SIG-M5 (cell line): ENCODE measurements at places on chromosomes 4 and X.

- no peak for DNase-seq
Measured at GRCh38 chr4:165006456-165006855, 25.3 kb upstream of the TRIM60 start.

DNA sequence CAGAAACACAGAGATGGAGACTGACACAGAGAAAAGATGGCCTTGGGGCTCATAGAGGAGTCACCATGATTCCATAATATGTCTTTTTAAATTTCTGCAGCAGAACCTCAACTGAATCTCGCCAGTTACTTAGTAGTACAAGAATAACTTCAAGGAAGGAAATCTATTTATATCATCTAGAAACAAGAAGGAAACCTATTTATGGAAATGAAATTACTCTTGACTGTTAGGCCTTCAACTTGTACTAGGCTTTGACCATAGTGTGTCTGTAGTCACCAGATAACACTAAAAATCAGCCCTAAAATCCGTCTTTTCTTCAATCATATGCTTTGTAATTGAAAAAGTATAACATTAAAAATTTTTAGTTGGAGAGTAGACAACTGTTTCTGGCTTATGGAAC lies 740.4 kb downstream of the TRIML1 start:
- DNase-seq = no peak

DNA sequence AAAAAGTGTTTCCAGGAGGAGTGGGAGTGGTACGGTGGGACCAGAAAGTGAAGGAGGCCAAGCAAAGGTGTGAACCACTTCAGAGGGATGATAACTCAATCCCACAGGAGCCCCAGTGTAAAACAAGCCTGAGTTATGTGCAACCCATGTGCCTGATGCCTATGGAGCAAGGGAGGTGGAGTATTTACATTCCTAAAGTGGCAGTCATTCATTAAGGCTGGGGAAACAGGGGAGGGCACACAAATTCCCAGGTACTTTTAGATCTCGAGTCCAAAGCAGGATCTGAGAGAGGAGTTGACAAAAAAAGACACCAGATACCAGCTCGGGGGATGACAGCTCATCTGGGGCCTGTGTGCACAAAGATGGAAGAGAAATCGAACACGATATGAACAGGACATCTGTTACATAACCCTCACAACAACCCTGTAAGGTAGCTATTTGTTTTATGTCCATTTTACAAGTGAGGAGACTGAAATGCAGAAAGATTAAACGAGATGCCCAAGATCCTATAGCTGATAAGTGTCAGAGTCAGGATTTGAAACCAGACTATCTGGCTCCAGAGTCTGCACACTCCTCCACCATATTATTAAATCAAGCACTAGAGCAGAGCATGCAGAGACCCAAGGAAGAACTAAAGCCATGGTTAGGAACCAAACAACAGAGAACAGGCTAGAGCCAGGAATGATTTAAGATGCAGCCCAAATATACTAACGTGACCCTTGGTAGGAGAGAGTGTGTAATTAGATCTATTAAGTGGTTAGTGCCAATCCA lies 91.9 kb upstream of the MAPK10 start:
- DNase-seq = no peak

DNA sequence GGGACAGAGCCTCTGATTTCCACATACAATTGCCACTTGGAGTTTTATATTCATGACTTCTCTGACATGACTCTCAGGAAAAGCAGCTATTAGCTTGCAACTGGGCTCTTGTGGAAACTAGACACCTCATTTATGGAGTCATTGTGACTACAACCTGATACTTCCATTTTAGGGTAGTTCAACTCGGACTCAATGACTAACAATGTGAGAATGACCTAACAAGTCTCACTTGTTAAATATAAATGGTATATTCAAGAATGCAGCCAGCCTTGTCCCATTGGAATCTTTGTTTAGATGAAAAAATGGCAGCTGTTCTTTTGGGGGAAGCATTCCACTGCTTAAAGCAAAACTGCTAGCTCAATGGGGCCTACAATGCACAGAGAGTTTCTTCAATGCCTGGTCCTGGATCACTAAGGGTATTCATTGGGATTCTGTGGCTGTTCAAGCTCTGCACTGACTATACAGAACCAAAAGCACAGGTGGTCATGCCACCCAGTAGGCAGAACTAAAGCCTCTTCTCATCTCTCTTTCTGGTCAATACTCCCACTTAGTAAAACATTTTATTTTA lies 36.5 kb upstream of the GLRA3 start:
- DNase-seq = no peak

- DNase-seq = no peak
Measured at GRCh38 chr4:128841402-128841801, 31.9 kb downstream of the JADE1 start.

GRCh38 chrX:94366616-94367015 lies 692.6 kb downstream of the FAM133A start:
- no peak for DNase-seq

DNA sequence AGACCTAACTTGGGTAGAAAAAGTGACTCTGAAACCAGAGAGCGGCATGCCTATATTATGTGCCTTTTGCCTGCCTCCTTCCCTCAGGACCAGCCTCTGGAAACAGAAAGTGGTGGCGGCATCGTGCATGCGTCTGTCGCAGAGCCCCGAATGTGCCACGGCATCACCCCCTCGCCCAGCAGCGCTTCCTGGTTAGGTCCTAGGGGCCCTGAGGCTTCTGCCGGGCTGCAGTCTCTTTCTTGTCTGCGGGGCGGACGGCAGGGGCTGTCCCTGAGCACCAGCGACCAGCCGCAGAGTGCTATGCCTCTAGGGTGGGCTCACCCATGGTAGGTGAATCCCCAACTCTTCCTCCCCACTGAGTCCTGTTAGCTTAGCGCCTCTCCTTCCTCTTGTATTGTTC lies 68.7 kb downstream of the VSIG4 start:
- DNase-seq = no peak

- DNase-seq = no peak
Measured at GRCh38 chr4:56048702-56049431, 100.1 kb downstream of the CEP135 start.

- no peak for DNase-seq
Measured at GRCh38 chr4:165308166-165308565, 19.3 kb upstream of the MSMO1 start.

GRCh38 chrX:8237718-8238117 lies 66.7 kb upstream of the VCX2 start:
- no peak for DNase-seq

GRCh38 chr4:58760100-58760499 lies 1649.9 kb upstream of the IGFBP7 start:
- DNase-seq = no peak

DNA sequence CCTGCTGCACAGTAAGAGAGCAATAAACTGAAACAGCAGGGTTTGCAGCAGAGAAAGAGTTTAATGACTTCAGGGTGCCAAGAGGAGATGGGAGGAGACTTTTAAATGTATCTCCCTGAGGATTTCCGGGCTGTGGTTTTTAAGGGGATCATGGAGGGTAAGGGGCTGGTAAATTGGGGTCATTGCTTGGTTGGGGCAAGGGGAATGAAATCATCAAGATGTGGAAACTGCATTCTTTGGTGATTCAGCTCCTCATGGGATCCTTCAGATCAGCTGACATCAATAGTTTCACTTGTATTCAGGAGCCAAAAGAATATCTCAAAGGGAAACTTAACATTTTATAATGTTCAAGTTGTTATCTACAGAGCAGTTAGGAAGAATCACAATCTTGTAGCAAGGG lies 174.3 kb upstream of the ANXA10 start:
- DNase-seq = no peak

GRCh38 chr4:17418010-17418409 lies 93.9 kb downstream of the QDPR start:
- no peak for DNase-seq

DNA sequence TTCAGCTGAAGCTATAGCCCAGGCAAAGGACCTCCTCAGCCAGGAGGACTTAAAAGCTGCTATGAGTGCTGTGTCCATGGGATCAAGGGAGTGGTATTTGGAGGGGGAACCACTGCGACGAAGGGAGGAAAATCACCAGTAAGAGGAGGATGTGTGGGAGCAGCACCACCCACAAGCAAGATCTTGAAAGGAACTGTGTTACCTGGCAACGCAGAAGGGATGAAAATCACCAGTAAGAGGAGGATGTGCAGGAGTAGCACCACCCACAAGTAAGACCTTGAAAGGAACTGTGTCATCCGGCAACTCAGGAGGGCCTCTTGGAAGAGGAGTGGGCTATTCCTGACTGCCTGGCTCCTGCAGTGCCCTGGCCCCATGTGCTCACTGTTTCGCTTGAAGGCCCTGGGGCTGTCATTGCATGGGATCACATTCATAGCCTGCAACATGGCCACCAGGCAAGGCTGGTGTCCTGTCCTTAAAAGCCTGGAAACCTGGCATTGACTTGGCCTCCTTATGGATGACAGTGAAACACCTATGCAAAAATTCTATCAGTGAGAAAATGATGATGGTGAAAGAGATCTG lies 48.3 kb downstream of the TRMT44 start:
- DNase-seq = no peak

GRCh38 chr4:135605076-135605475 lies 1403.5 kb upstream of the PABPC4L start:
- no peak for DNase-seq

- no peak for DNase-seq
Measured at GRCh38 chr4:71524756-71525155, 185.9 kb downstream of the SLC4A4 start.

- DNase-seq = no peak
Measured at GRCh38 chr4:126213996-126214395, 899.2 kb downstream of the FAT4 start.
